ENCODE measurements at places on chromosomes 4 and X.

GRCh38 chr4:119755599-119755998, 127.0 kb upstream of the PDE5A start:
- DNase-seq = no peak

DNA sequence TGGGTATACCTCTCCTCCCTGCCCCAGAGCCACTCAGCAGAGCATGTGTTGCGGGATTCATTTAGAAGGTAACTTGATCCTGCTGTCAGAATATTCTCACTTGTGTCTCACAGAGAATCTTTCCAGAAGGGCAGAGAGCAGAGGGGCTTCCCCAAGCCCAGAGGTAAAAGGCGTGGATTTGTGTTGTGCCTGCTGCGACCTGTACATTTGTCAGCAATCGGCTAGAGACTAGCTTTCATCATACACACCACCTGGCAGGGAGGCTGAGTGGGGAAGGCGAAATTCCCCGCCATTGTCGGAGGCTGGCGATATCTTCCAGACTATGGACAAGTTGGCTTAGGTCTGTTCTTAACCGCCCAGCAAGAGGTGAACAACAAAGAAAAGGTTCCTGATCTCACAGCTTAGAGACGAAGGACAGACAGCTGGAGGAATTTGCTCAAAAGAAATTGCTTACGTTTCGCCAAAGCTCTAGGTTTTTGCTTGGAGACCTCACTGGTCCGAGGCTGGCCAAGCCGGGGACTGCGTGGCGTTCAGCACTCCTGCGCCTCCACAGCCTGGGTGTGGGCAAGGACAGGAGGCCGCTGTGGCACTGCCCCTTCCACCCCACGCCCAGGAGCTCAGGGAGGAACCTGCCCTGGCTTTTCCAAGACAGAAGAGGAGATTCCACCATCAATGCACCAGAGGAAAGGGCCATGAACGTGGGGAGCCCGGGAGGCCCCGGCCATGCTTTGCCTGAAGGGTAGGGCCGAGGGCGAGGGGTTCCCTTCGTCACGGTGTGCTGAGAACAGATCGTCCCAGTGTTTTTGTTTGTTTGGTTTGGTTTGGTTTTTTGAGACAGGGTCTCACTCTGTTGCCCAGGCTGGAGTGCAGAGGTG, 69.4 kb downstream of the DCTD start:
- no peak for DNase-seq

DNA sequence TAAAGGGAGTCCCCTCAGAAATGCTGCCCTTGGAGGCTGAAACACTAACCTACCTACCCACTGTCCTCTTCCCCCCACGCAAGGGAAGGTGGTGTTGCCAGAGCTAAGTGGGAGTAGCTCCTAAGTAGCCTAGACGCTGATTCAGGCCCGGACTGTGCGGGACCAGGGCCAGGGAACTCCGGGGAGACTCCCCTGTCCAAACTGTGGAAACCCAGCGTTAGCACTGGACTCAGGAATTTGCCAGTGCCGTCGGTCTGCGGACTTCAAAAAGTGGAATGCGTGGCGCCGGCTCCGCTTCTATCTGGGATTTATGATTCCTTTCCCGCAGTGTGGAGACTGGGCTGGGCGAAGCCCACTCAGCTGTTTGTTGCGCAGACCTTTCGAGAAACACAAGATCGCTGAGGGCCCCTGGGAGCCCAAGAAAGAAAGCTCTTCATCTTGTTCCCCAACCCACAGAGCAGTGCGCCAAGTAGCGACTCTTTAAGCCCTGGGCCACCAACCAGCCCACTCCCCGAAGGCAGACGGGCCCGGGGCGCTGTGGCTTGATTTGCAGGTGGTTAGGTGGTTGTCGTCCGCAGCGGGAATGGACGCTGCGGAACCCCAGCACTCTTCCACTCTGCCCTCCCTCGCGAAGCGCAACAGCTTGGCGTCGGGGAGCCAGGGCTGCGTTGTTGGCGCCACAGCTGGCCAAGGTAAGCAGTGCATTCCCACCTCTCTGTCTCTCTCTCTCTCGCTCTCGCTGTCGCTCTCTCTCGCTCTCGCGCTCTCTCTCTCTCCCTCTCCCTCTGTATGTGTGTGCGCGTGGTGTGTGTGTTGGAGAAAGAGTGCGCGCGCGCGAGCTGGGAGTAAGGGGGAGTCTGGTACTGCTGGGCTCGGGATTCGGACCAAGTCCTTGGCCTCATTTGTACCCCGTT, 2.0 kb downstream of the TMEM255A start:
- DNase-seq = peak; percentile 25

- no peak for DNase-seq
Observed at GRCh38 chr4:120000591-120001296, 65.9 kb downstream of the MAD2L1 start.

GRCh38 chr4:97153042-97153441, 990.2 kb downstream of the STPG2 start:
- no peak for DNase-seq
